Skeletal muscle cell (primary cell): ENCODE measurements at places on chromosomes 1 and 21.

- no peak for DNase-seq
Observed at GRCh38 chr1:212188599-212189351, 96.4 kb upstream of the PPP2R5A start.

DNA sequence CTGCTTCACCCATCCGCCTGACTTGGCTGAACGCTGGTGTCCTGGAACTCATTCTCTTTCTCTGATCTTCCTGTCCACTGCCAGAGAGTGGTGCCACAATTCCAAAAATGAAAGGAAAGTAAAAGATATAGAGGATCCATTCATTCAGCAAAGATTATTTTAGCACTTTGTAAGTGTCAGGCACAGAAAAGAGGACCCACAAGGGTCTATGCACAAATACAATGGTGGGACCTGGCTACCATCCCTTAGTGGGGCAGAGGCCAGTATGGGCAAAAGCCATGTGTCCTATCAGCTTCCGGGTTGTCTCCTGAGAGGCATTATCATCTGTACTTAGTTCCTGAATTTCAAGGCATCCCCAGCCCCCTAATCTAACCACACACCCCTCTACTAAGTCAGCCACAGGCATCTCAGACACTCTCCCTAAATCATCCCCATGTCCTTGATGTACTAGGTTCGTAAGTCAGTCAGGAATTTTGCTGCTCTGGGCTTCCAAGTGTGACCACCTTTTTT, 19.0 kb downstream of the SSR2 start:
- no peak for DNase-seq

DNA sequence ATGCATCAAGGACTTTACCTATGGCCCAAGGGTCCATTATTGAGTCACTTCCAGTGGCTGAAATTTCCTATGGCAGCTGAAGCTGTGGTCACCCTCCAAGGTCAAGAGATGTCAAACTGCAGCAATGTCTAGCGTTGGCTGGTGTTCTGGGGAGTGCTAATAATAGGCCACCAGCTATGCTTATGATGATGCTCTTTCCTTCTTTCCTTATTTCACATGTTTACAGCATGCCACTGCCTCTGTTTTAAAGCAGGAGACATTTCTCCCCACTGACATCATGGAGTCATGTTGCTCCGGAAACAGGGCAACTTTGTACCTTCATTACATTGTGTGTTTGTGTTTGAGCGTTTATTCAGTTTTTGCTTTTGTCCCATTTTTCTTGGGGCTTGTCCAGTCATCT, 62.6 kb upstream of the CYYR1 start:
- no peak for DNase-seq

DNA sequence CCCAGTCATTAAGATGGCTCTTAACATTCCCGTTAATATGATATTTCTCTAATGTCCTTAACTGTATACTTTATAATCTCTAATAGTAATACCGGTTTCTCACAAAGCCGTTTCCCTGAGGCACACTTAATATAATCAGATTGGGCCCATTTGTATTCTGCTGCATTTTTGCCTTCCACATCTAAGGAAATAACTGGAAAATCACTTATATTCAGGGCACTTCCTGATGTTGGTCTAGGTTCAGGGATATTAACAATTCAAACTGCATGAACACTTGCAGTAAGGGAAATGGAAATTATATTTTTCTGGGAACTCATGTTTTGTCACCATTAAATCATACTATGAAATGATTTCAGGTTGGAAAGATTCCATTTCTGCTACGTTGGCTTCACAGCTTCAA, 119.8 kb downstream of the TPR start:
- DNase-seq = no peak

DNA sequence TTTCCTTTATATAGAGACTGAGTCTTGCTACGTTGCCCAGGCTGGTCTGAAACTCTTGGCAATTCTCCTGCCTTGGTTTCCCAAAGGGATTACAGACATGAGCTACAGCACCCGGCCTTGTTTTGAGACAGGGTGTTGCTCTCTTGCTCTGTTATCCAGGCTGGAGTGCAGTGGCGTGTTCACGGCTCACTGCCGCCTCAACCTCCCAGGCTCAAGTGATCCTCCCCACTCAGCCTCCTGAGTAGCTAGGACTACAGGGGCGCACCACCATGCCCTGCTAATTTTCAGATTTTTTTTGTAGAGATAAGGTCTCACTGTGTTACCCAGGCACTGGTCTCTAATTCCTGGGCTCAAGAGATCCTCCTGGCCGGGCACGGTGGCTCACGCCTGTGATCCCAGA, 14.8 kb downstream of the LCK start:
- DNase-seq = no peak

GRCh38 chr1:171117085-171117484, 26.4 kb downstream of the FMO3 start:
- DNase-seq = no peak

GRCh38 chr1:184644771-184645170, 109.9 kb downstream of the EDEM3 start:
- no peak for DNase-seq

- no peak for DNase-seq
Observed at GRCh38 chr21:31731056-31731856, 662 bp downstream of the SCAF4 start.

DNA sequence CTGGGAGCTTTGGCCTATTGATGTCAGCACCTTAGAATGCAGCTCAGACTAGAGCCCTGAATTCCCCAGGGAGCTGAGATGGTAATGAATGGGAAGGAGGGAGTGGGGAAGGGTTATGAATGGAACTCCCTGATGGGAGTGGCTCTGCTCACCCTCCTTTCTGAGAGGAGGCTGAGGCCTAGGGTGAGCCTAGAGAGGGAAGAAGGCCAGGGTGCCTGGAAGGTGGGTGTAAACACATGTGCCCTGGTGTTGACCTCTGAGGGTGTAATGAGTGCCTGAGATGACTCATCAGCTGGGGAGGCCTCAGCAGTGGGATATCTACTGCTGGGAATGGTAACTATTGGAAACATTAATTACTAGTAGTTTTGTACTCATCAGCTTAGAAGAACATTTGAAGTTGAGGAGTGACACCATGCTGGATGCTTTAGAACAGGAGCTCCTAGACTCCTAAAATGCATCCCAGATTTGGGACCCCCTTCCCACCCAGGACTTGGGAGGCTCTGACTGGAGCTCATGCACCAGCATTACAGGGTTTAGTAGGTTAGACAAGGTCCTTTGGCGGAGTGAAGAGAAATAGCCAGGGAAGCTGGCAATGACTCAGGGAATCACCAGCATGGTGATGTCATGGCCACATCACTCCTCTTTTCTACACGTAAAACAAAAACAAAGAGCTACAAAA, 16.0 kb upstream of the PIGV start:
- DNase-seq = peak; percentile 89

GRCh38 chr1:50978852-50979781, 9.1 kb downstream of the CDKN2C start:
- no peak for DNase-seq

DNA sequence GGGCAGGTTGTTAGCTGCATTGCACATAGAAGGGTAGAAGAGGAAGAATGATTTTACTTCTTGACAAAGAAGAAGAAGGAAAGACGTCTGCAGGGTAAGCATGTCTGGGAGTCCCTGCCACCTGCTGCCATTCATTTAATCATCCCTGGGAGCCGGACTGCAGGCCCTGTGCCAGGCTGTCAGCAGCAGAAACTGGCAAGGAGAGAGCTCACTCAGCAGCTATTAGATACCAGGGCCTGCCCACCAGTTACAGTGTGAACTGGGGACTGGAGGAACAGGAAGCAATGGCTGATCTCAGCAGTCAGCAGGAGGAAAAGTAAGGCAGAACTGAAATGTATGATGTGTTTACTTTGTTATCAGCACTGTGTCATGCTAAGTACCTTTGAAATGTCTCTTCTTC, 75.7 kb upstream of the C1orf87 start:
- no peak for DNase-seq

DNA sequence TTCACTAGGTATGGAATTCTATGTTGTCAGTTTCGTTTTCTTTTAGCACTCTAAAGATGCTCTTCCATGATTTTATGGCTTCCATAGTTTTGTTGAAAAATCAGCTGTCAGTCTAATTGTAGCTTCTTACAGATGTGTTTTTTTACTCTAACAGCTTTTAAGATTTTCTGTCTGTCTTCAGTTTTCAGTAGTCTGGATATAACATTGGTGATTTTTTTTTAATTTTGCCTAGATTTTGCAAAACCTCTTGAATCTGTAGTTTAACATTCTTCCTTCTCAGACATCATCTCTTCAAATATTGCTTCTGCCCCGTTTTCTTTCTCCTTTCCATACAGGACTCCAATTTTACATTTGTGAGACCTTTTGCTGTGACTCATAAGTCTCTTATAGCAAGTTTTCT, 17.9 kb upstream of the DYRK1A start:
- DNase-seq = no peak

- no peak for DNase-seq
Observed at GRCh38 chr1:71231751-71232150, 150.9 kb upstream of the ZRANB2 start.

- DNase-seq = no peak
Observed at GRCh38 chr1:85579622-85580021, 939 bp upstream of the CCN1 start.

- DNase-seq = no peak
Observed at GRCh38 chr1:150558761-150559655, 9.8 kb downstream of the ADAMTSL4 start.

DNA sequence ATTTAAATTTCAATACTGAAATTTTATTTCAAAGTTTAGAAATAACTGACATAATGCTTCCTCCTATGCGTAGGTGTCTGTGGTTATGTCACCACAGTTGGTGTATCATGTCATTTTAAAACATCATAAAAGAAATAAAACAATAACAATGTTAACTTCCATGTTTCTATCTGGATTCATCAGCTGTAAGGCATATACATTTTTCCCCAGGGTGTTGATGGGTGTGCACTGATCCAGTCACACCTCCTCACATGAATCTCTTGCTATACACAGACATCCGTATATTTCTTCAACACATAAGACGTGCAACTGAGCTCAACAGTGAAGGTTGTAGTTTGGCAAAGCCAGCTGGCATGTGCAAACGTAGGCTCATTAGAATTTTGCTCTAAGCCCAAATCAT, 6.2 kb downstream of the KCNA3 start:
- no peak for DNase-seq

GRCh38 chr1:53088616-53089300, 26.7 kb downstream of the PODN start:
- DNase-seq = no peak

- DNase-seq = no peak
Observed at GRCh38 chr1:222385262-222385661, 162.6 kb downstream of the HHIPL2 start.

- DNase-seq = peak; percentile 43
Observed at GRCh38 chr1:206002871-206003801, at the start of gene RAB7B. TSS of gene RAB7B (minus strand) at chr1:206003395. CDS start at chr1:205994135, 9,260 bp downstream.

- DNase-seq = no peak
Observed at GRCh38 chr1:40372658-40373322, 737 bp upstream of the SMAP2 start.

DNA sequence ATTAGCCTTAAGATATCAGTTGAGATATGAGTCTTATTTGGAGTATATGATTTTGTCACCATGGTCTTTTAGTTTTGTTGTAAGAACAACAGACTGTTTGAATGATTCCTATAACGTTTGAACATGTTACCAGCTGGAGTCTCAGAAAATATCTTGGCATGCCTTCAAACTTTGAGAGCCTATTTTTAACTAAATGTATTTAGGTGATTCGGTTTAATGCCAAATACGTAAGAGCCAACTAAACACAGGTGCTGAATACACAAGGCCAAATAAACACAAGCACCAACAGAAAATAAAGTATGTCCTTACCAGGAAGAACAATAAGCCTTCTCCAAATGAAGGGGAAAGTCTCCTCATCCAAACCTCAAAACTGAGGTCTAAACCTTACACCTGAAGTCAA, 48.6 kb downstream of the PRKACB start:
- no peak for DNase-seq

- no peak for DNase-seq
Observed at GRCh38 chr1:18452550-18452949, 28.2 kb upstream of the KLHDC7A start.

DNA sequence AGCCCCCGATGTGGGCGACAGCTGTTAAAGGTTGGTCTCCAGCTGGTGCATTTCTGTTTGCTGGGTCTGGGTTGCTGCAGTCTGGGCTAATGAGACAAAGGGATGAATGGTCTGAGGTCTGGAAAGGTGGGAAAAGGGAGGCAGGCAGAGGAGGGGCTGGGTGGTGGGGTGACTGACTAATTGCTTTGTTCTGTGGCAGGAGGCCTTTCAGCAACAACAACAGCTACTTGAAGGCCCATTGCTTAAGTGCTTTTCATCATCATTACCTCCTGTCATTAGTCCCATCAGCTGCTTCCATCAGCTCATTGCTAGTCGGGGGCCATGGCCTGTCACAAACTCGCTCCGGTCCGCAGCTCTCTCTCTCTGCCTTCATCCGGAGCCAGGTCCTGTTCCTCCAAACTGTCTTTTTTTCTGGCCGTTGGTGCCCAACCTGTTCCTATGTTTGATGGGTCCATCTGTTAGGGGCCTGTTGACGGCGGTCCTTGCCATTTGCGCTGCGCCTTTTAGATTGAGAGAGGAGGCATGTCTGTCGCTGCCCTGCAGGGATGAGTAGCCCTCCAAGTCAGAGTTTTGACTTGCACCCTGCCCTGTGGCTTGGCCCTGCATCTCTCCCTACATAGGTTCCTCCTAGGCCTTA, 105.6 kb upstream of the PLXNA2 start:
- DNase-seq = no peak

DNA sequence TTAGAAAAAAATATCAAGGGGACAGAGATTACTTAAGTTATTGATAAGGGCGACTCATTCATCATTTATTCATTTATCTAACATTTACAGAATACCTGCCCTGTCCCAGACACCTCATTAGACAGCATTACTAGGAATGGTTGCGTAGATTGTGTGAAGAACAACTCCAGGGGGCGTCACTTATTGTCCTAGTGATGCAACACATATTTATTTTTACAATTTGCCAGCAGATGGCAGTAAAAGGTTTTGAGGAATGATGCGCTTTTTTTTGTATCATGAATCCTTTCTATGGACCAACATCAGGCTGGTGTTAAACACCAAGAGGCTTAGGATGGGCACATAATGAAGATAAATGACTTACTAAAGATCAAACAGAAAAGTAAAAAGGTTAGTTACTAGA, 5.5 kb downstream of the NCAM2 start:
- no peak for DNase-seq

DNA sequence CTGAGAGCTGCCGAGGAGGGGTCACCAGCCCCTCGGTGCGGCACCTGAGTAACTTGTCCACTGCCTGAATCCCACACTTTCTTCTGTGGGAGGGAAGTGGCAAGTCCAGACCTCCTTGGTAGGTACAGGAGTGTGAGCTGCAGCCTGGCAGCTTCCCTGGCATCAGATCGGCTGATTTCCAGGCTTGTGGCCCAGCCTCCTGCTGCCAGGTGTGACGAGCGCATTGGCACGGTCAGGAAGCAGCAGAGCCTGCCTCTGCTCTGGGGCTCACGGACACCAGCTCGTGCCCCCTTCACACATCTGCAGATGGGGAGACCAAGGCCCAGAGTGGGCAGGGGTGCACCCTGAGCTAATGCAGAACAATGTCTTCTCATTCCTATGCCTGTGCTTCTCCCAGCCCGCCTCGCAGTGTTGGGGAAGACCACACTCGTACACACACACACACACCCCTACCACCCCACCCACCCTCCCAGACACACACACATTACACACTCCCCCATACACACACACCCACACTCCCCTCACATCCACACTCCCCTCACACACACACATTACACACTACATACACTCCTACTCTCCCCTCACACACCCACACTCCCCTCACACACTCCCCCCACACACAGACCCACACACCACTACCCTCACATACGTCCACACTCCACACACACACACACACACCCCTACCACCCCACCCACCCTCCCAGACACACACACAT, 33.1 kb upstream of the SELENON start:
- DNase-seq = no peak
